GM20000 (cell line): ENCODE measurements at places on chromosomes 3 and 15.

- DNase-seq, result no peak
These were observed 736 bp upstream of the MBNL1 start for GRCh38 chr3:152267831-152268554.

DNA sequence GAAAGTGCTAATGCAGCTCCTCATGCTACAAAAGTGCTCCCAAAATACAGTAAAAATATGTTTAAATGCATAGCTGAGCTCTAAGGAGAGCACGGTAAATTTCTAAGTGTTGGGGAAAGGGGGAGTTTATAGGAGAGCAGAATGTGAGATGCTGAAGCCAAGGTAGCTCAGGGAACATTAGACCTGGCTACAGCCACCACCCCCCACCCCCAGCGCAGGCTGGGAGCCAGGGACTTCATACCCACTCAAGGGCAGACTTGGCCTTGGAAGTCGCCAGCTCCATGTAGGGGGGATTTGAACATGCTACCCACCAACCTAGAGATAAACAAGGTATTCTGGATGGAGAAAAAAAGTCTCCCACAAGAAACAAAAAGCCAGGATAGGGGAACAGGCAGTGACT, 142.2 kb downstream of the MEGF11 start:
- DNase-seq, result no peak

DNA sequence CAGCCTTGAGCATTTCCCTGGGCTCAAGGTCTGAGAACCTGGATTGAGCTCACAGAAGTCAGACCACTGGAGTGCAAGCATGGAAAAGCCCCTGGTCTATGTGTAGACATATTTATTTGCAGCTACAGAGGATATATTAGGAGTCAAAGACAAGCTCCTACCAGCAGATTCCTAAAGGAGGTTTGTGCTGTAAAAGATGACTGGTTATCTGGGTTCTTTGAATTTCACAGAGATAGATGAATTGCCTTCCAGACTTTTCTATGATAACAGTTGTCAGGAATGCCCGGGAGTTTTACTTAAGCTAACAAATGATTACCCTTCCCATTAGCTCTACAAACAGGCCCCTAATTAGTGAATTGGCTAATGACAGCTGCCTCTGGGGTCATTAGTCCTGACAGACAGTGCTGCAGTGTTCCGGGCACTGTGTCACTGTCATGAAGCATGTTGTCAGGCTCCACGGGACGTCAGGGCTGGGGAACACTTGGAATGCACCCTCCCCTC, 48.8 kb upstream of the PLXNA1 start:
- DNase-seq, result no peak

- DNase-seq, result peak; percentile 24
These were observed 45.6 kb downstream of the MFSD1 start for GRCh38 chr3:158847452-158847821.

- peak; percentile 50 for DNase-seq
These were observed 325.5 kb downstream of the CHST2 start for GRCh38 chr3:143445118-143445517.

DNA sequence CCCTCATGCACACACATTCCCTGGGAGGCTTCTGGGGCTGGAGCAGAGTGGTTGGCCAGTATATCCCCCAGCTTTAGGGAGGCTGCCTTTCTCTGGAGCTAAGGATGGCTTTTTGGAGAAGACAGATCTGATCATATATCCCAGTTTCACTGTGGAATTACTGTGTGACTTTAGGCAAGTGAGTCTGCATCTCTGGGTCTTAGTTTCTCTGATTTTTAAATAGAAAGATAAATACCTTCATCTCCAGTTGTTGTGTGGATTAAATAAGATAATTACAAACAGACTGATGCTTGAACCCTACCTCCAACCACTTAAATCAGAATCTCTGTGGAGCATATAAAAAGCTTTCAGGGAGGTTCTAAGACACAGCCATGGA, 11.1 kb upstream of the WNT7A start:
- DNase-seq, result no peak

DNA sequence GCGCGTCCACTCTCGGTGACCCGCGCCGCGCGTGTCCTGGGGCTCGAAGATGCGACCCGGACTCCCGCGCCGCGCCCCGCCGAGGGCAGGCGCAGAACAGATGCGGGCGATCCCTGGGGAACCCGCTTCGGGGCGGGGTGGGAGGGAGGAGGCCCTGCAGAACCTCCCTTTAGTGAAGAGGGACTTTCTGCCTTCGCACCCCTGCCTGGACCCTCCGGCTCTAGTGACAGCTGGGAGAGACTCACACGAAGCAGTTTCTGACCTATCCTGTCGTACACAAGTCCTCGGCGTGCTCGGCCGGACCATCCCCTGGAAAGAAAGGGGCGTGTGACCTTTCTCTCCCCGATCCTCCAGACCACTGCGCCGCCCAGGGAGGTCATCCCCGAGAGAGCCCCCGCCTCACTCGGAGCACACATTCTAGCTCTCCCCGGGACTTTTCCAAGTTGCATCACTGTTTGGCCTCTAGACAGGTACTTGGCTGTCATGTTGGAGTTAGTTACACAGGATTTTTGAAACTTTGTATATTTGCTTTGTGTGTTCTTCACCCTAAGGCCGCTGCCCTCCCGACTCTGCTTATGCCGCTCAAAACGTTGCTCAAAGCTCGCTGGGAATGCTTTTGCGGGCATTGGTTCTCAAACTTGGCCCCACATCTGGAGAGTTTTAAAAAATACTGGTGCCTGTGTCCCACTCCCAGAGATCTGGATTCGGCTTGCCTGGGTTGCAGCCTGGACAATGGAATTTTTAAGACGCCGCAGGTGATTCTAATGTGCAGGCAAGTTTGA, 582 bp downstream of the CGNL1 start:
- DNase-seq, result peak; percentile 40

- no peak for DNase-seq
These were observed 145.4 kb upstream of the TLE3 start for GRCh38 chr15:70242951-70243685.

DNA sequence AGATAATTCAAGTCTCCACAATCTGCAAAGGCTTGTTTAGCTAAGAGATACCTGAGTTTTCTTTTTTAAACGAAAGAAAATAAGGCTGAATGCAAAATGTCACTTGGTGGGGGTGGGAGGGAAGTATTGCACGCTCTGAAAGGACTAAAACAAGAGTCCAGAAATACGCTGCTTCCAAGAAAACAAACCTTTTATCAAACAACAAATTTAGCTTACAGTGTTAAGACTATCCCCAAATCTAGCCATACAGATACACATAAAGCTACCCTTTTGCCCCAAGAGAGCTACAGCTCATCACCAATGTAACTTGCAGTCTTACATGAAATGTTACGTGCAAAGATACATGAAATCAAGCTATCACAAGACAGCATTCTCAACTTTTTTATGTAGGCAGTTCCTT, 522.5 kb downstream of the FOXP1 start:
- no peak for DNase-seq

DNA sequence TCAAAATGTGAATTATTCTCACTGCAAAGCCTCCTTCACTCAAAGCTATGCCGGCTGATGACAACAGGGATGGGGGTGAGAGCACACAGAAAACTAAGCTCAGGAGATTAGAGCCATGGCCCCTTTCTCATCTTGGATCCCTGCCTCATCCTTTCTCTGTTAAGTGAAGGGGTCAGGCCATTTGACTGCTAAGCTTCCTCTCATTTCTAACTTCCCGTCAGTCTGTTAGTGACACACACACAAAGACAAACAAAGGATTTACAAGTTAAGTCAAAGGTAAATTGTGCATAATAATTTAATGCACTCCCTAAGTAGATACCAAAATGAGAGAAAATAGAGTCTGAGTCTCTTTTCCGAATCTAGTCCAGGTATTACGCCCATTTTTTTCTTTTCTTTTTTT, 1.2 kb downstream of the SS18L2 start:
- DNase-seq, result no peak

DNA sequence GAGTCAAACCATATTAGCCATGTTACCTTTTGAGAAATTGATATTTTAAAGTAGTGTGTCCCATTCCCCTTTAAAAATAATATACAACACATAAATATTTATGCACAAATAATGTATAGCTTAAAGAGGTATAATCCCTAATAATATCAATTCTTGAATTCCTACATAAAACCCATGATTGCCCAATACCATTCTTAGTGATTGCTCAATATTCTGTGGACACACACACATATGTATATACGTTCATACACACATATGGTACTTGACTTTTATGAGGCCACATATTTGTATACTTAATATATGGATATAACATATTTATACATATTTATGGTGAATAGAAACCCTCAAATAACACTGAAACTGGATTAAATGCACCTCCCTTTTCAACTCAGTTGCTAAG, 367.4 kb downstream of the ZBBX start:
- DNase-seq, result no peak
